ENCODE measurements at places on chromosomes 1 and 21.

DNA sequence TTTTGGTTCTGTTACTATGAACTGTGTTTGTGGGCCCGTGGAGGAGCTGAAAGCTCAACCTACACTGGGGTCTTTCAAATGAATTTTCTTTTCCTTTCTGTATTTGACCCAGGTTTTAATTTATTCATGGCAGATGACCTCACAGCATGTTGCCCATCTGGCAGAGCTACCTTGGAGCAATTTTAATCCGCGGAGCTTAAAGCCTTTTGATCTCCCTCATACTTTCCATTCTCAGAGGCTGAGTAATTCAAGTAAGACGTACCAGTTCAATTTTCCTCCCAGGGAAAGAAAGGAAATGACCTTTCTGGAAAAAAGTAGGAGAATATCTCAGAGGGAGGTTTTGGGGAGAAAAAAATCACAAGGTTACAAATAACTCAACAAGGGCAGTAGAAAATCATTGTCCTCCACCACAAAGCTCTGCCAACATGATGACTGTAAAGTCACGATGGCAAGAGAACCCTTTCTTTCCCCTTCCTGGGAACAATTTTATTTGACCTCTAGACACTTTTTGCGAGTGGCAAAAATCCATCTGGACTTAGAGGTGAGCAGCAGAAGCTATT lies 21.6 kb upstream of the PCP4 start:
- DNase-seq, result no peak

GRCh38 chr21:36171741-36172331 lies 15.2 kb downstream of the DOP1B start:
- DNase-seq, result no peak

DNA sequence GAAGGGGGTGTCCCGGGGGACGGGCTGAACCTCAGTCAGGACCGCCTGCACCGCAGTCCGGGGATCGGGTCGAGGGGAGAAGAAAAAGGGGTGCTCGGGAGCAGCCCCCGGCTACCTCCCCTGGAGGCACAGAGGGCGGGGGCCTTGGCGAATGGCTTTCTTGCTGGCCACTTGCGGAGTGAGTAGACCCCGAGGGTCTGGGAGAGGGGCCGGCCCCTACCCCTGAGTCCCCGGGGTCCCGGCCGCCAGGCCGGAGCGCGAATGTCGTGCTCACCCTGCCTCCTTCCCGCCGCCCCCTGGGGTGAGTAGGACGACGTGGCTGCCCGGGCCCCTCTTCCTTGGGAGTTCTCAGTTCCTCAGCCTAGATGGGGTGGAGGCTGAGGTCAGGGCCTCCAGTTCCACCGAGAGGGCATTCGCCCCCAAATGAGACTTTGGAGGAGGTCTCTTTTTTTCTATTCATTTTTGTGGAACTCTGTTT lies 113.0 kb downstream of the OSBPL9 start:
- DNase-seq, result no peak

GRCh38 chr1:115647919-115648650 lies 6.3 kb downstream of the VANGL1 start:
- DNase-seq, result no peak

DNA sequence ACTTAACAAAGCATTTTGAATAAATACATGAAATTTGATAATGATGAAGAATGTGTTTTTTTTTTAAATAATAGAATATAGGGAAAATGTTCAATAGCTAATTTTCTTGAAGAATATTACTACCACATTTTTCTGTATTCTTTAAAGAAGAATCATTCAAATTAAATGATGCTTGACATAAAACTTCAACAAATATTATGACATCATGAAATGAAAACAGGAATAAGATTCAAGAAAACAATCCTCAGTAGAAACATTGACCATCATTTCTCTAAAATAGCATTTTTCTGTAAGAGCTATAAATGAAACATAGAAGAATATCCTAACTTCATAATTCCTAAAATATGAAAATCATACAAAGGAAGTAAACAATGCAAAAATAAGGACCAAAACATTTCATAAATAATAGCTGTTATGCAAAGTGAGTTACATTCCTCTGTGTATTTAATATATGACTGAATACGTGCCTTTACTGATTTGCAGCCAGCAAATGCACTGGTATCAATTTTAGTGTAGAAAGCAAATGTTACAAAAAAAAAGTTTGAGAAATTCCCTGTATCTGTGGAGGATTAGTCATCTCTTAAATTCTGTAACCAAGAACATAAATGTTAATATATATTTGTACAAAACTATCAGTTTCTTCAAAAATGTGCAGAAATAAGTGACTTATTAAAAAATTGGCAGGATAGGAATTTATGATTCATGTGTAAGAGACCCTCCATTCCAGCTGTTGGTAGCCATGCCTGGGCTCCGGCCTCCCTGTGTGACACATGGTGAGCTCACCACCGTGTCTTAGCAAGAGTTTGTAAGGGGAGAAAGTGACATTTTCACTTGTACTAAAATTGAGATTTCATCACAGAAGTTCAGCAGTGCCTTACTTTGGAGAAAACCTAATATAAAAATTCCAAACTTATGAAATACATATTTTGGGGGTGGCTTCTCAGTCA lies 15.0 kb upstream of the PTPN14 start:
- peak; percentile 46 for DNase-seq

DNA sequence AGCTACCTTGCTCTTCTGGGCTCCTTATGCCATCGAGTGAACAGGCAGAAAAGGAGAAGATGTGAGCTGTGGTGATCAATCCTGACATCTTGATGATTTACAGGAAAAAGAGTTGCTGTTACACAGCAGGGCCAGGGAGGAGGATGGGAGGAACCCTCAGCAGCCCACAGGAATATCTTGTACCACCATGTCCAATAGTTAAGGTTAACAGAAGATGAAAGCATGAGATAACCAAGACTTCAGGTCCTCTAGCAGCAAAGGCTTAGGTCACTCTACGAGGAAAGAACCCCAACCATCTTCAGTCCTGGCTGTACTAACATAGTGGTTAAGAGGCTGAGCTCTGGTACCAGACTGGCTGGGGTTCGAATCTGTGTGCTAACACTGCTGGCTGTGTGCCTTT lies 12.1 kb upstream of the SELENBP1 start:
- DNase-seq, result no peak

- peak; percentile 48 for DNase-seq
These were observed 10.2 kb downstream of the SPSB1 start for GRCh38 chr1:9302745-9303524.

DNA sequence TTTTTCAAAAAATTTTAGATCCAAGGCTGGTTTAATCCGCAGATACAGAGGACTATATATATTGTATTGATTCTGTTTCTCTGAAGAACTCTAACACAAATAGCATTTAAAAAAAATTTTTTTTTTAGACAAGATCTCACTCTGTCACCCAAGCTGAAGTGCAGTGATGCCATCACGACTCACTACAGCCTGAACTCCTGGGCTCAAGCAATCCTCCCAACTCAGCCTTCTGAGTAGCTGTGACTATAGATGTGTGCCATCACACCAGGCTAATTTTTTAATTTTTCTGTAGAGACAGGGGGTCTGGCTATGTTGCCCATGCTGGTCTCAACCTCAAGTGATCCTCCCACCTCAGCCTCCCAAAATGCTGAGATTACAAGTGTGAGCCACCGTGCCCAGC lies 3.0 kb downstream of the ANKRD45 start:
- no peak for DNase-seq

- DNase-seq, result no peak
These were observed 31.3 kb downstream of the EPHA2 start for GRCh38 chr1:16124377-16125087.

- peak; percentile 60 for DNase-seq
These were observed at the start of gene BCAR3 for GRCh38 chr1:93681101-93681988. BCAR3 (minus strand) TSS chr1:93681837; CDS start chr1:93674930, 6,907 bp downstream.

- no peak for DNase-seq
These were observed 923.1 kb upstream of the NEGR1 start for GRCh38 chr1:73205294-73205973.

- no peak for DNase-seq
These were observed 104.6 kb upstream of the LBR start for GRCh38 chr1:225532240-225532944.

- DNase-seq, result no peak
These were observed 241.9 kb downstream of the PTPRU start for GRCh38 chr1:29478151-29478791.

DNA sequence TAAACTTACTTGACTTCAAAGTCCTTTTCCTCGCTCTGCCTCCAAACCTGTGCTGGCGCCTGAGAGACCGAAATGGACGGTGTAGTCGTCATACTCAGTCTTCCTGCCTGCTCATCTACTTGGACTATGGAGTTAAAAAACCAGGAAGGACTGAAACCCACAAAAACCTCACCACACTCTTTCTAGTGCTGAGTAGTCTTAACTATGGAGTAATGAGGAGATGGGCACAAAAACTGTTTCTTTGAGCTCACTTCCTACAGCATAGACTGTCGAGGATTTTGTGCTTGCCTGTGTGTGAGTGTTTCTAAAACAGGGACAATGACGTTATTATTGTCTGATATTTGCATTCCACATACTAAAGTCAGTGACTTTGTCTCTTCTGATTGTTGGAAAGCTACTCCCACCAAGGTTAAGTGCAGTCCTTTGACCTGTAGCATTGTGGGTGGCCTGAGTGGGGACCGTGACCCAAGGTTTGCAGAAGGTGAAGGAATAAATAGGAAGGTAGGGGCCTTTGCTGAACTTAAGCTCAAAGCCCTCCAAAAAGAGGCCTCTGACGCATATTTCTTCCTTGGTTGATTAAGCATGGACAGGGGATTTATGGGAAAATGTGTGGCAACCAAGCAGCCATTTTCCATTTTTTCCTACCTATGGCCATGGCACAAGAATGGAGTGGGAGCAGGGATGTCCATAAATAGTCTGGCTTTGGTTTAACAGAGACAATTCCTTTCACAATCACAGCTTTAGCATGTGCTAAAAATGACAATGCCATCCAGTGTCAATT lies 109.6 kb downstream of the ZBTB18 start:
- DNase-seq, result no peak

- no peak for DNase-seq
These were observed 304.9 kb downstream of the KCNH1 start for GRCh38 chr1:210828996-210829596.

- no peak for DNase-seq
These were observed 203.7 kb downstream of the AMY1C start for GRCh38 chr1:103953386-103953785.

- no peak for DNase-seq
These were observed 31.2 kb downstream of the FMN2 start for GRCh38 chr1:240122639-240123613.

DNA sequence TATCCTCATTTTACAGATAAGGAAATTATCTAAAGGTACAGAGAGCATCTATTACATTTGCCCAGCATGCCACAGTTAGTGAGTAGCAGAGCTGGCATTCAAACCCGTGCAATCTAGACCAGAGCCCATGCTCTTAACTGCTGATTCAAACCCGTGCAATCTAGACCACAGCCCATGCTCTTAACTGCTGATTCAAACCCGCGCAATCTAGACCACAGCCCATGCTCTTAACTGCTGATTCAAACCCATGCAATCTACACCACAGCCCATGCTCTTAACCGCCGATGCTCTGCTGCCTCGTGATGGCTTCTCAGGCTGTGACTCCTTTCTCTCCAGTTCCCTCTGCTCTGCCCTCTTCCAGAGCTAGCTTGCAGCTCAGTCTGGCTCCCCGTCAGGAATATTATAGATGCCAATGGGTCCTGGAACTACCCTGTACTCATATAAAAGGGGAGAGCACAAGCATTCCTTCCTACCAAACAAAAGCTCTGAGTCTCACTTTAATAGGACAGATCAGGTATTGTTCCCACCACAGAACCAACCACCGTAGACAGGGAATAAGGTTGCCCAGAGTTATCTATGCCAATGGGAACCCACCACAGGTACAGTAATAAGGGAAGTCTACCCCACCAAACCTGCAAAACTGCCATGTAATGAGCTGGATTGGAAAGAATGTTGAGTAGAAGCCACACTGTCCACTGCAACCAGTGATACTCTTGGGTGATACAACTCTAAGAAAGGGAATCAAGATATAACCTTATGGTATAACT lies 78.4 kb downstream of the SMYD3 start:
- no peak for DNase-seq

DNA sequence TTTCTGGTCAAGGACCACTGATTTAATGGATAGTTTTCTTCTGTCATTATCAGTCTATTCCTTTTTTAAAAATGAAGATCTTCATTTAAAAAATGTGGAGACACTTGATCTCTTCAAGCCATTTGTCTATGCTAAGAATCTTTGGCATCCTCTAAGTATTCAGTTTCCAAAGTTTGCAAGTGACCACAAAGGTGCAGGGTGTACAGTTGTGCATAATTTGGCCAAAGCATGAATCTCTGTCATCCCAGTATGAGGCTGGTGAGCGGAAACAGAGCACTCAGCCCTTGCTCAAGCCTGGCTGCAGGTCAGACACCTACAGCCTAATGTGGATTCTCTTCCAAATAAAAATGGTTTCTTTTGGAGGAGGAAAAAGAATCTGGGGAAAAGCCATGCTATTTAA lies 19.8 kb downstream of the PARP1 start:
- DNase-seq, result no peak

GRCh38 chr1:209491897-209492296 lies 91.6 kb upstream of the CAMK1G start:
- no peak for DNase-seq

- no peak for DNase-seq
These were observed 438.4 kb downstream of the DSCAM start for GRCh38 chr21:40408561-40408960.

DNA sequence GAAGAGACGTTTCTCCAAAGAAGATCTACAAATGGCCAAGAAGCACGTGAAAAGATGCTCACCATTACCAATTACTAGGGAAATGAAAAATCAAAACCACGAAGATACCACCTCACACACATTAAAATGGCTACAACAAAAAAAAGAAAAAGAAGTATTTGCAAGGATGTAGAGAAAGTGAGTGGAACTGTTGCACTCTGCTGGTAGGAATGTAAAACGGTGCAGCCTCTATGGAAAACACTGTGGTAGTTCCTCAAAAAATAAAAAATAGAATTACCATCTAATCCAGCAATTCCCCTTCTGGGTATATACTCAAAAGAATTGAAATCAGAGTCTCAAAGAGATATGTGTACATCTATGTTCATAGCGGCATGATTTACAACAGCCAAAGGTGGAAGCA lies 115.4 kb upstream of the EDN2 start:
- peak; percentile 35 for DNase-seq

DNA sequence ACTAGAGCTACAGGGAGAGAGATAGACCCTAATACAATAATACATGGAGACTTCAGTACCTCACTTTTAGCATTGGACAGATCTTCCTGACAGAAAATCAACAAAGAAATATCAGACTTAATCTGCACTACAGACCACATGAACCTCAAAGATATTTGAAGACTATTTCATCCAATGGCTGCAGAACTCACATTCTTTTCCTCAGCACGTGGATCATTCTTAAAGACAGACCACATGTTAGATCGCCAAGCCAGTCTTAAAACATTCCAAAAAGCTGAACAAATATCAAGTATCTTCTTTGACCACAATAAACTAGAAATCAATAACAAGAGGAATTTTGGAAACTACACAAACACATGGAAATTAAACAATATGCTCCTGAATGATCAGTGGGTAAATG lies 576.0 kb downstream of the KIF26B start:
- DNase-seq, result no peak

GRCh38 chr1:85438353-85438752 lies 26.6 kb downstream of the DDAH1 start:
- no peak for DNase-seq

- no peak for DNase-seq
These were observed 409.2 kb downstream of the USH2A start for GRCh38 chr1:216014086-216014485.
